NCI-H1930 (cell line): ENCODE measurements at places on chromosomes 13 and 19.

DNA sequence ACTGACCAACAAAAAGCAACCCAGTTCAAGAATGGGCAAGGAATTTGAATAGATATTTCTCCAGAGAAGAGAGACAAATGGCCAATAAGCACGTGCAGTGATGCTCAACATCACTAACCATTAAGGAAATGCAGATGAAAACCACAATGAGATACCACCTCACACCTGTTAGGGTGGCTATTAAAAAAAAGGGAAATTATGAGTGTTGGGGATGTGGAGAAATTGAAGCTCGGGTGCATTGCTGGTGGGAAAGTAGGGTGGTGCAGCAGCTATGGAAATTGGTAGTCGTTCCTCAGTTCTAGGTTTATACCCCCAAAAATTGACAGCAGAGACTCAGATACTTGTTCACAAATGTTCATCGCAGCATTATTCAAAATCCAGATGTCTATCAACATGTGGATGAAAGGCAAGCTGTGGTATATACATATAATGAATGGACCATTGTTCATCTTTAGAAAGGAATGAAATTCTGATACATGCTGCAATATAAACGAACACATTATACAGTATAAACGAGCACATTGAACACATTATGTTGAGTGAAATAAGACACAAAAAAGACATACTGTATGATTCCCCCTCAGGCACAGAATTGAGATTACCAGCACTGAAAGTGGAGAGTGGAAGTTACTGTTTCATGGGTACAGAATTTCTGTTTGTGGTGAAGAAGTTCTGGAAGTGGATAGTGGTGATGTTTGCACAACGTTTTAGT lies 927 bp downstream of the CHAMP1 start:
- no peak for DNase-seq

- no peak for DNase-seq
Observed at GRCh38 chr19:1668486-1669270, 16.3 kb upstream of the TCF3 start.

DNA sequence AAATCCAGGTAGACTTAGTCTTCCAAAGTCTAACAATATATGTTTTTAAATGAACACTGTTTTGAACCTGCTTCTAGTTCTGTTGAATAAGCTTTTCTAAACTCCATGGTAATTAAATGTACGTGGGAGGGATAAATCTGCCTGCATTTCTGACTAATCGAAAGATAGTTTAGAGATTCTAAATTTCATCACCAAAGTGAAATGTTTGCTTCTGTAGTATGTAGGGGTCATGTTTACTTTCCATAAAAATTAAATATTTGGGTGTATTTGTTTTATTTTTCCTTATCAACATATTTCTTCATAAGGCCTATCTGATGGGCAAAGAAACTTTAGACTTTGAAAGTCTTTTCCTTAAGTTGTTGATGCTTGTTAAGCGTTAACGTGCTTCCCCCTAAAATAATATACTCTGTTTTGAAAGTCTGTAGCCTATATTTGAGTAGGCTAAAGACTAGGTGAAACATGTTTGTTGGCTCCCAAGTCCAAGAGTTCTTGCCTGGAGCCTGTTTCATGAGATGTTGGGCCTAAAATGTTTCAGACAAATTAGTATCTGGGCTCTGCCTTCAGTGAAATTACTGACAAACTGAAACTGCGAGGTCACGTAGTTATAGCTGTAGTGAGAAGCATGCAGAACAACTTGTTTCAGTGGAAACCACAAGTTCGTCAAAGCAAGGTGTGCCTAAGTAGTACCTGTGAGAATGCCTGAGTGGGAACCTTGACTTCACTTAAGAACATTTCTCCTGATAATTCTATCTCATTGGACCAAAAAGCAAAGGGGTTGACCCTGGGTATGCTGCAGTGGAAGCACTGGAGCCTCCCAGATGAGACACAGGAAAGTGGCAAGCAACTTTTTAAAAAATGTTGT lies 126.2 kb downstream of the LMO7 start:
- DNase-seq, result no peak

GRCh38 chr13:100724568-100724967 lies 50.0 kb upstream of the TMTC4 start:
- no peak for DNase-seq

DNA sequence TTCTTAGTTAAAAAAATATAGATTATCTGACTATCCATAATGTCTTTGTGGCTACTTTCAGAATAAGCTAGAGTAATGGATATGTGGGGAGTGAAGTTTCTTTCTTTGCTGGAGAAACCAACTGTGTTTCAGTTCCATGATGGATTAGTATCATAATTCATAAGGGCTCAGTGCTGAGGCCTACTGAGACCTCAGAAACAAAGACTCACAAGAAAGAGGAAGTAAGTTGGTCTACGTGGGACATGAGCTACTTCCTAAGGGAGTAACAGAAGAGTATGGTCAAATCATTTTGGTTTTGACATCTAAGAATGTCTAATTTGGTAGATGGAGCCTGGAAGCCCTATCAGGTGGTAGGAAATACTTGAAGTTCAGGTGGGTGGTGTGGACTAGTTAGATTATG lies 99.0 kb upstream of the HTR2A start:
- DNase-seq, result no peak

GRCh38 chr13:109728791-109729731 lies 57.3 kb downstream of the IRS2 start:
- no peak for DNase-seq

DNA sequence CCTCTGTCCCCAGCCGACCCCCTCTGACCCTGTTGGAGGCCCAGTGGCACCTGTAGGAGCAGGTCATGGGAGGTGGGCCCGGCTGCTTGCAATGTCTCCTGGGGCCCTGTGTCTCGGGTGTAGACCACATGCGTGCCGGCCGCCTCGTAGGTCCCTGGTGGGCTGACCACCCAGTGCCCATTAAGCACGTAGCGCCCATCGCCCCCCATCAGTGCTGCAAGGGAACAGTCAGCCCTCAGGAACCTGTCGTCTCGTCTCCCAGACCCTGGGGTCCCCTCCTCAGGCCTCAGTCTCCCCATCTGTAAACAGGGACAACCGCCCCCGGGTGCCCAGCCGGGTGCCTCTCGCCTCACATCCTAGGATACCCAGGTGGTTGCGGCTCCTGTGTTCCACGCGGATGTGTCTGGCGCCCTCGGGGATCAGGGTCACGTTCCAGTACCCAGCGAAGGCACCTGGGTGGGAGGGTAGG lies 5.6 kb downstream of the ADAMTSL5 start:
- DNase-seq, result no peak

GRCh38 chr19:38850436-38850975 lies 720 bp upstream of the HNRNPL start:
- no peak for DNase-seq

- DNase-seq, result no peak
Observed at GRCh38 chr19:18488403-18488723, 33.5 kb downstream of the ELL start.

DNA sequence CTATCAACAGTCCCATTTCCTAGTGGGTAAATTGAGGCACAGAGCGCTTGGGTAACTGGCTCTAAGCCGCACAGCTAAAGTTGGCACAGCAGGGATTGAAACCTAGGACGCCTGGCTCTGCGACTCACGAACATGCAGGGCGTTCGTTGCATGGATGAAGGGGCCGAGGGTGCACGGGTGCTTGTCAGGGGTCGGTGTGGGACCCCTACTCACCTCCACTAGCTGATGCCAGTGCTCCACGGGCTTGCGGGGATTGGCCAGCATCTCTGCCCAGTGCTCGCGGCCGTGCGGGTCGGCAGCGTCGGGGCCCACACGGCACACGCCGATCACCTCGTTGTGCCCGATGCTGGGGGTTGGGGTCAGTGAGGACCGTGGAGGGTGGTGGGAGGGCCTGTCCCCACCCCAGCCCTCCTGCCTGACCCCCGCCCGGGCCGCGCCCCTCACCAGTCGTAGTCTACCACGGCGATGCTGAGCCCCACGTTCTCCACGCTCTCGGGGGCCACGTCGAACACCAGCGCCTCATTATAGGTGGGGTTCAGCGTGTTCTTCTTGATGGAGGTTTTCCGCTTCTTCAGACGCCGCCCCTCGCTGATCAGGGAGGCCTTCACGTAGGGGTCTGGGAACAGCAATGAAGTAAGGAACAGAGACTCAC lies 14.6 kb downstream of the SYT3 start:
- DNase-seq, result no peak

DNA sequence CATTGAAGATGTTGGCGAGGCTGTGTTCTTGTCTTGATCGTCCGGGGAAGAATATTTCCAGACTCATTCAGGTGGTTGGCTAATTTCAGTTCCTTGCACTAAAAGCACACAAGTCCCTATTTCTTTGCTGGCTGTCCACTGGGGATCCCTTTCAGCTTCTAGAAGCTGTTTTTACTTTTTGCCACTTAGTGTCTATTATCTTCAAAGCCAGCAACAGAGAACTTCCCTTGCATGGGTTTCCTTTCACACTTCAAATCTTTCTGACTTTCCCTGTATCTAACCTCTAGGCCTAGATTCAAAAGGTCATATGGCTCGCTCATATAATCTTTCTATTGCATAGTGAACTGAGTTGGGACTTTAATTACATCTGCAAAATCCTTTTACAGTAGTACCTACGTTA lies 215.3 kb upstream of the PCDH9 start:
- no peak for DNase-seq
